ENCODE measurements at places on chromosomes 12 and 14. TPM values are rescaled to one million over a fixed set of nuclear protein-coding genes. Genes with fewer than 3 reads are reported as not detected.

DNA sequence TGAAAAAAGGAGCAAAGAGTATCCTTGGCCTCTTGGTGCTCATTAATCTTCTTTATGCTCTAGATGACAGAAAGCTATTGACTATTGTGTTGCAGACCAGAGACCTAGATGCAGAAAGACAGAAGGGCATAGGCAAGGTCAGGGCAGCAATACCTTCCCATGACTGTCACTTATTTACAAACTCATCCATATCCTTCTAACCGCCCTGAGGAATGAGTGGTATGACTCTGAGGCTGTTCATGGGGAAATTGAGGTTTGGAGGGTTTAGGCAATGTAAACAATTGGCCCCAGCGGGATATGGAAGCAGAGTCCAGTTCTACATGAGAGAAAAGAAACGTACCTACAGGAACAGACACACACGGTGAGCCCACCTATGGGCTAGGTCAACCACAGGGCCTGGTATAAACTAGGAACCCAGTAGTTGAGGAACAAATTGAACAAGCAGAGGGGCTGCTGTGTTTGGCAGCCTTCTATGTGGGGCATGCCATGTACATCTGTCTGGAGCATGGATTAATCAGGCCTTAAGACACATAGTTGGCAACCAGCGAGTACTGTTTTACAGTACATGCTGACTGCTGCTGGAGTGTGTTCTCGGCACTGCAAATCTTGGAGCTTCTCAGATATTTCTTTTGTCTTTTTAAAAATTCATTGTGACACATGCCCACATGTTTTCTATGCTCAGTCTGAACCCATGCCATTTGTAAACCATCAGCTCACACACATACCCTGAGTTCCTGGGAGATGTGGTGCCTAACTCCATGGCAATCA, 159.7 kb upstream of the NTF3 start:
- DNase-seq: no peak

IGFBP6 gene
- total RNA-seq: 83.4 TPM

DNA sequence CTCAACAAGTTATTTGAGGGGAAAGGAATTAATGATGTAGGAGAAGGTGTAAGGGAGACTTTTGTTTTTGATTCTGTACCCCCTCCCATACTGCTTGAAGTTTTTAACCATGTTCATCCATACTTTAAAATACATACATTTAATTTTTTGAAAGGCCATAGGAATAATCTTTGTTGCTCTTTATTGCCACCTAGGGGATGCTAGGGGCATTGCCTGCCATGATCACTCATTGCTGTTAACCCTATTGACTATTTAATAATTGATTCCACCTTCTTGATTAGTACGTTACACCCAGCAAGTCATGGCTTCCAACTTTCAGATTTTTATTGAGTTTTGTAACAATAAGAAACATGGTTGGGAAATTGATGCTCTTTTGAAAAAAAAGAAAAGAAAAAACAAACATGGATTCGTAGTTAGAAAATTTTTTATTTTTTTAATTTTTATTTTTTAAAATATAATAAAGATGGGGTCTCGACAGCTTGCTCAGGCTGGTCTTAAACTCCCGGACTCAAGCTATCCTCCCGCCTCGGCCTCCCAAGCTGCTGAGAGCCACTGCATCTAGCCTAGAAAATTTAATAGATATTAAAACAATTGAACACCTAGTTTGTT, 8.5 kb upstream of the PRKAB1 start:
- no peak for DNase-seq

HRK gene
- total RNA-seq: 4.3 TPM

GRCh38 chr14:76953311-76953945, 75.1 kb downstream of the IRF2BPL start:
- DNase-seq: peak; percentile 81

- DNase-seq: no peak
These were observed 95.0 kb downstream of the VEZT start for GRCh38 chr12:95312656-95313055.

- no peak for DNase-seq
These were observed 18.2 kb upstream of the FAM222A start for GRCh38 chr12:109695416-109695815.

GLT1D1 gene
- total RNA-seq: not detected

- no peak for DNase-seq
These were observed 1329.5 kb upstream of the TMEM132C start for GRCh38 chr12:126937431-126937830.

SOX5 gene
- 0.52 TPM for total RNA-seq

P2RX2 gene
- not detected for total RNA-seq

DNA sequence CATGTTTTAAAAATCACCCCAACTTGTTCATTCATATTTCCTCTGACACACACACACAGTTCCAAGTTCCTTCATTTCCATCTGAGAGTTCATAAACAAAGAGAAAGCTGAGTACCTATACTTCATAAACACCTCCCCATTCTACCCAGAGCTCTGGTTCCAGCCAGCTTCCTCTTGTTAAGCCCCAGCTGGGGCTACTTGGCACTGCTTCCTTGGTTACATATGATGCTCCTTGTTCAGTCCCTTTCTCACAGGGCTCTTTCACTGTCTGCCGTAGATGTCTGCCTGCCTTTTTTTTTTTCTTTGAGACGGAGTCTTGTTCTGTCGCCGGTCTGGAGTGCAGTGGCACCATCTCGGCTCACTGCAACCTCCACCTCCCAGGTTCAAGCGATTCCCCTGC, 77.5 kb downstream of the COX16 start:
- no peak for DNase-seq

BCL2L14 gene
- total RNA-seq: 0.30 TPM

PTHLH gene
- total RNA-seq: not detected

TAS2R9 gene
- not detected for total RNA-seq

FITM1 gene
- total RNA-seq: 0.81 TPM

Measured in HCT116 (cell line).